Hematopoietic multipotent progenitor cell treated with erythropoietin and hydrocortisone succinate and interleukin-3 and kit ligand, for 8 days (in vitro differentiated cells): ENCODE measurements at places on chromosomes 7 and 10.

- no peak for DNase-seq
Observed at GRCh38 chr7:106285855-106286492, 1.2 kb upstream of the NAMPT start.

DNA sequence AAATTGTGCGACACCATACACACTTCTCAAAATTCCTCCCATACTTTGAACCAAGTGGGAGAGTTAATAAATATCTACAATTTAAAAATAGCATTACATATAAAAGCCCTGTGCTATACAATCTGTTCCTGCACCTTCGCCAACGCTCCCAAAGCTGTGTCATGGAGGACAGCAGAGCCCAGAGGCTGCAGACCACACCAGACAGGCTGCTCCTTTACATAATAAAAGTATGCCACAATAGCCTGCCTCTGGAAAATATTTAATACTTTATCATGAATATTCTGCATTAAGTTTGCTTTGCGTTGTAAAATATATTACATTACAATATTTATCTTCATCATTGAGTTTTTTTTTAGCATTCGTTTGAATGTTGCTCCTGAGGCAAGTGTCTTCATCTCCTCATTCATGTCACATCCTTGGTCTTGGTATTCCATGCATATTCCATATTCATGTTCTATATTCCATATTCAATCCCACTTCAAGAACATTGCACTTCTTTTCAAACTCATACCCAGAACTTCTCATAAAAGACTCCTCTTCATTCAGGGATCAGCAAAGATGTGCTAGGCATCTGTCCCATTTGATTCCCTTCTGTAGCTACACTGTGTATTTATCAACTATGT is 663.9 kb downstream of the POM121L12 start:
- no peak for DNase-seq

GRCh38 chr7:91162436-91162835 is 101.8 kb upstream of the FZD1 start:
- DNase-seq: no peak

- no peak for DNase-seq
Observed at GRCh38 chr7:77310982-77311381, 105.2 kb downstream of the GSAP start.

DNA sequence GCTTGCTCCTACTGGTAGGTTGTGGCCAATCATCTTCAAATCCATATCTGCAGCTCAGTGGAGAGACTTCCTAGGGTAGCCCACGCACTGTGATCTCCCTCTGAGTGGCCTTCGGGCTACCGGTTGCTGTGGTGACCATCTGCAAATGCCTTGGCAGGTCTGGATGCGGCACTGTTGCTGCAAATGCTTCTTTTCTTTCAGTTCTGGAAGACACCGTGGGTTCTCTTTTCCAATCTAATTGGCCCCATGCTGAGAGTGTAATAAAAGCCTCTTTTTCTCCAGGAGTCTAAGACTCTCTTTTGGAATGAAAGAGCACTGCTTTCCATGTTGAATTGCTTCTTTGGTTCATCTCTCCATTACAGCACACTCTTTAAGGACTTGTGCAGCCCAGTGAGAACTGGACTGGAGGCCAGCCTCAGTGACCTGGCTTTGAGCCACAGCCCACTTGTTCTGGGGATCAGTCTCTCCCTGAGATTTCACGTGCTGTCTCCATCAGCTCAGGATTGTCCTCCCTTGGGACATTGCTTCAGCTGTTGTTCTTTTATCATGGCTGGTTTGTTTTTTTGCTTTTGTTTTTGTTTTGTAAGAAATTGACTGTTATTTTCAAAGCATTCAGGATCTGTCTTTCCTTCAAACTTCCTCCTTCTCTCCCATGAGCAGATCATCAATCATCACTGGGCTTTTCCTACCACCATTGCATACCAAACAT is 286.6 kb downstream of the BMPER start:
- DNase-seq: no peak

GRCh38 chr7:33726582-33726981 is 178.8 kb upstream of the BMPER start:
- no peak for DNase-seq

DNA sequence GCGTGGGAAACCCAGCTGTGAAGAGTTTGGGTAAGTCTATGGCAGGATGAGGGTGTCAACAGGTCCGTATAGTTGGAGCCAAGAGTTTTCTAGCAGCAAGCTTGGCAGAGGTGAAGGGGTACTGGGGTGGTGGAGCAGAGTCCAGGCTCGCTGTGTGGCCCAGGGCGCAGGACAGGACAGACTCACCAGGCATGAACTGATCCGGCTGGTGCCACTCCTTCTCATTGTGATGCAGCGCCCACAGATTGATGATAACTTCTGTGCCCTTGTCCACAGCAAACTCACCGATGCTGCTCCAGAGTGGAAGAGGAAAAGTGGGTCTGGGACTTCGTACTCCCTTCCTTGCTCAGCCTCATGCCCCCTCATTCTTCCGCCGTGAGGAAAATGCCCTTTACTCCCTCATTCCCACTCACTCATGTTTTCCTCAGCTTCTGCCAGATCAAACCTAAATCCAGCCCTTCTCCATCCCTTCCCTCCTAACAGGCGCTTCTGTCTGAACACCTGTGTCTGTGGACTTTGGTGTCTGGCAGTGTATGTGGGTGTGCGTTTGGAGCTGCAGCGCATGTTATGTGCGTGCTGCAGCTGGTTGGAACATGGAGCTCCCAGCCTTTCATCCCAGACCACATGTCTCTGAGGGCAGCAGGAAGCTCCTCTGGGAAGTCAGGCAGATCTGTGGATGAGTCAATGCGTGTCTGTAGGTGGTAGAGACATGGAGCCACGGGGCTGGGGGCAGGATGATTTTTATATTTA is 5.7 kb downstream of the CYP17A1 start:
- DNase-seq: no peak

- no peak for DNase-seq
Observed at GRCh38 chr7:43931346-43931745, 5.1 kb downstream of the UBE2D4 start.

GRCh38 chr7:15457990-15458955 is 103.5 kb downstream of the AGMO start:
- DNase-seq: no peak

- peak; percentile 14 for DNase-seq
Observed at GRCh38 chr7:123711832-123712293, 36.9 kb downstream of the WASL start.

- no peak for DNase-seq
Observed at GRCh38 chr10:122777515-122778059, 68.1 kb downstream of the CUZD1 start.

- DNase-seq: no peak
Observed at GRCh38 chr7:45865594-45866410, 7.1 kb downstream of the CCDC201 start.

DNA sequence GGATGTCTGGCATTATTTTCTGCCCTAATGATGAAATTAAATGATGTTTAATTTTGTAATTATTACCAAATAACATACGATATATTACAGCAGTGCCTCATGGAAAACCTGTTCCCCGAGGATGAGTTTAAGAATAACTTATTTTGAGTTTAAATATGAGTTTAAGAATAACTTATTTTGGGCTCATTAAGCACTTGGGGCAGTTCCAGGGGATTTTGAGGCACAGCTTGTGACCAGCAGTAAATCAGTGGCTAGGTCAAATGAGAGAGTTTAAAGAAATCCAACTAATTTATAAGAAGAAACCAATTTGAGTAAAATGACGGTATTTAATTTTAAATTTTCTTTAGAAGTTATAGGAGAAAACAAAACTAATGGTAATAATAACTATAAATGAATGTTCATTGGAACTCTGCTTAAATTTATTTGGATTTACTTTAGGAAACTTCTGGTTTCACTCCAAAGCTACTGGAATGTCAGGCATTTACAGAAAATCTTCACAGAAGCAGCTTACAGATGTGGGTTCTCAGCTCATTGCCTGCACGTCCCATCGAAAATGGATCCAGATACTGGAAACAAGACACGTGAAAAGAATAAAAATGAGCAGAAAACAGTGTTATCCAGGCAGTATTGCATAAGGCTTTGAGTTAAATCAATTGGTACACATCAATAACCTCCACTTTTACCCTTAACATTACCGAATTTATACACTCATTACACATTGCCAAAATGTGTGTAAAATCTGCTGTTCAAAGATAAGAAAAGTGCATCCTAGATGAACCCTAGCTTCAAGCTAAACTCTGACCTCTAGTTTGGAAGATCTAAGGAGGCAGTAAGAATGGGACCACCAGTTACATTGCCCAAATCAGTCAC is 784.5 kb upstream of the IGFBP3 start:
- DNase-seq: no peak

GRCh38 chr7:130845581-130846085 is 111.6 kb upstream of the KLF14 start:
- no peak for DNase-seq

DNA sequence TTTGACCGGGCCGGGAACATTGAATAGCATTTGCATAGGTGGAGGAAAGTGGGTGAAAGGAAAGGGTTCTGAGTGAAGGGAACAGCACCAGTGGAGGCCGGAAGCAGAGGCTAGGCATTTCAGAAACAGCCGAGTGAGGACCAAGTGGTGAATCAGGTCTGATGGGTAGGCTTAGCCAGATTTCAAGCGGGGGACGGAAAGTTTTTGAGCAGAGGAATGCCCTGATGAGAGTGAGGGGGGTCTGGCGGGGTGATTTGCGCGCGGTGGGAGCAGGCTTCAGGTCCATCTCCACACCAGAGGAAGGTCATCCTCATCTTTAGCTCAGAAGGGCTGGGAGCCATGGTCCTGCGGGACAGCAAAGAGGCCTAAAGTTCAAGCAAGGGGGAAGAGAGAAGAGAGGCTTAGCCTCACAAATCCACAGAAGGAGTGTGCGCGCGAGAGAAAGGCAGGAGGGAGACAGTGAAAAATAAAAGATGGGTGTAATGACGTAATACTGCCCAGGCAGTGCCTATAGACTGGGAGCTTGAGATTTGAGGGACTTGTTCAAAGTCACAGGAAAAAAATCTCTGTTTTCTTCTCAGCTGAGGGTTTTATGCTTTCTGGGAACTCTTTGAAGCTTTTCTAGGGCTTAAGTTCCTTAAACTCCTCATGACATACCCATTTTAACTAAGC is 1.0 kb upstream of the DENND2A start:
- no peak for DNase-seq

- DNase-seq: peak; percentile 98
Observed at GRCh38 chr10:101575580-101576210, 12.4 kb downstream of the POLL start.

GRCh38 chr10:36349445-36350078 is 707.5 kb upstream of the FZD8 start:
- DNase-seq: no peak

DNA sequence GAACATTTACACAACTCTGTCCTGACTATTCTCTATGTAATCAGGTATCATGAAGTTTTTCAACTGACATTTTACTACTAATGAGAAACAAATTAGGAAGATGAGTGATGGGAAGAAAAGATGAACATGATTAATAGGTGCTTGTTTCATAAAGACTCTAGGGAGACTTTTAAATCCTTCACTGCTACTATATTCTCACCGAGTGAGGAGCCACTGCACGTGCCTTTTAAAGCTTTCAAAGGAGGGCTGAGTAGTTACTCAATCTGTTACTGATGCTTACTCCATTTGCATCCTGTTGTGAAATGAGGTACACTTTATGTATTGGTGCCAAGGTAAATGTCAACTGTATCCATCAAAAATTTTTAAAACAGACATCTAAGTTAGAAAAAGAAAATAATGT is 1.3 kb upstream of the COMMD3 start:
- peak; percentile 23 for DNase-seq

DNA sequence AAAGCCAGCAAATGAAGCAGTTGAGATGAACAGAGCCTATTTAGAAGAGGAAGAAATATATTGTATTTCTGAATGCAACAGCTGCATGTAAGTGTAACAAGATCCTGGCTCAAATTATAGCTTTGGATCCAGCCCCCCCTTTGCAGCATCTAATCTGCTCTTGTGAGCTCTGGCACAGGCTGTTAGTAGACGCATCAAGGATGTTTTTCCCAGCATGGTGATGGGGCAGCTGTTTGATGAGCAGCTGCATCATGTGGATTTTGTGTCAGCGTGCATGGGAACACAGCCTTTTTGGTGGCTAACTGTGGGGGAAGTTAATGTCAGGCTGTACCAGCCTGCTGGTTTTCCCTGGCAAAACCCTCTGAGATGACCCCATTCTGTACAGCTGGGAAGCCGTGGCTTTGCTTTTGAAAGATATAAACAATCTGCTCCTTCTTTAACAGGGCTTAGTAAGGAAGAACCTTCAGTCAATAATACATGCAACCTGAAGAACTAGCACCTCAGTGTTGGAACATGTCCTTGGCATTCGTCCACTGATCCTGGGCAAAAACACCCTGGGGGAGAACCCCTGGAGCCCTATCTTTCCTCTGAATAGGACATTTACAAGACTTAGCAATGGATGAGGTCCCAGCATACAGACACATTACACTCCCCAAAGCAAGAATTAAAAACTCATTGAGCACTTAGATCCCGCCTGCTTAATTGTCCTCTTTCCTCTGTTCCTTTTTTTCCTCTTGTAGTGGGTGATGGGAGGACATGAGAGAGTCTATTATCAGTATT is 70.6 kb downstream of the NPS start:
- DNase-seq: no peak

- peak; percentile 96 for DNase-seq
Observed at GRCh38 chr7:117157241-117158209, 165.3 kb downstream of the WNT2 start.
